ENCODE measurements at places on chromosomes 4 and X.

DNA sequence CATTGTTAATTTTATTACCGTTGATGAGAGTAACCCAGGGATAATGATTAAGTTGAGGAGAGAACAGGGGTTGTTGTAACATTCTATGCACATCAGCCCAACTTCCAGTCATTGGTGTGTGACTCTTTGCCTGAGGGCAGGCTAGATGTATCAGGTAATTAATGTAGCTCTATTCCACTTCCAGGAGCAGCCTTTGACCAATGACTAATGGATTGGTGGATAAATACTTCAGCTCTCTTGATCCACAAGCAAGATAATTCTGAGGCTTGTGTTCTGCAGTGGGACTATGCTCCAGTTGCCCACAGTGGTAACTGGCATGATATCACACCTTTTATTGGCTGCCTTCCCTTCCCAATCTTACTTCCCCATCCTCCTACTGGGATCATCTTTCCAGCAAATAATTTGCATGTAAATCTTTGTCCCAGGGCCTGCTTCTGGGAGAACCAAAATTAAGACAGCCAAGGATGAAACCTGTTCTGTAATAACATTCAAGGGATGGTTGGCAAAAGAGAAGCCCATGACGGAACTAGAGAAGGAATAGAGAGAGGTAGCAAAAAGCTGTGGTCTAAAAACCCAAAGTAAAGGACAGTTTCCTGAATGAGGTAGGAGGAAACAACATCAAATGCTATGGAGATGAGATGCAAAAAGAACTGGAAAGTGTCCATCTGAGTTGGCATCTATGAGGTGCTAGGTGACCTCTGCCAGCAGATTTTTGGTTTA lies 241.4 kb upstream of the RPS6KA3 start:
- DNase-seq: no peak

DNA sequence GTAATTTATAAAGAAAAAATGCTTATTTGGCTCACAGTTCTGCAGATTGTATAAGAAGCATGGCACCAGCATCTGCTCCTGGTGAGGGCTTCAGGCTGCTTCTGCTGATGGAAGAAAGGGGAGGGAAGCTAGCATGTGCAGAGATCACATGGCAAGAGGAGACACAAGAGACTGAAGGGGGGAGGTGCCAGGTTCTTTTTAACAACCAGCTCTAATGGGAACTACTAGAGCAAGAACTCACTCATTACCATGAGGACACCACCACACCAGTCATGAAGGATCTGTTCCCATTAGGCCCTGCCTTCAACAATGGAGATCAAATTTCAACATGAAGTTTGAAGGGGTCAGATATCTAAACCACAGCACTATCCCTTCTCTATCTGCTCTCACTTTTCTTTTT lies 9.4 kb upstream of the COPS4 start:
- DNase-seq: no peak

GRCh38 chr4:38519666-38520065 lies 144.3 kb upstream of the KLF3 start:
- DNase-seq: no peak

DNA sequence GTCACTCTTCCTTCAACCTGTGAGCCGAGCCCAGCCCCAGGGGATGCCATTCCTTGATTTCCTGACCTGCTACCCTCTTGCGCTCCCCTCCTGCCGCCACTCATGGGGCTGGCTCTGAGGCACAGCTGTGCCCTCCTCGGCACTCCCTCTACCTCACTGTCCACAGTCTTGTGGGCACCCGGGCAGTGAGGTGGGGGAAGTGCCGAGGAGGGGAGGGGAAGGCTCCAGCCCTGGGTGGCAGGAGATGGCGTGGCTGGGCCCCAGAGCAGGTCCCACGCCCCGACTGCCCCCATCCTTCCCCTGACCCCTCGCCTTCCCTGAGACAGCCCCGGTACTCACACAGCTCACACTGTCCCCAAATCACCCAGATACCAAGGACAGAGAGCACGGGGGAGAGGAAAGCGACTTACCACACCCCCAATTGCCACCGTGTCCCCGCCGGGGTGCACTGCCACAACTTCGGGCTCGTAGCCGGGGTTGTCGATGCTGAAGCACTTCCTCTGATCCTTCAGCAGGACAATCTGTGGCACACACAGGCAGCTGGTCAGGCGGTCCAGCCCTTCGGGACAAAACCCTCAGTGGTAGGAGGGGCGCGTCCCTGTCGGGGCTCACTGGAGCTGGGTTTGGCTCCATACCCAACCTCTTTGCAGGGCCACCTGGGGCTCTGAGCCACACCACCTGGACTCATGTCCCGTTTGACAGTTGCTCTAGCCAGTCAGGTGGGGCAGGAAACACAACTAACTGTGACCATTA lies 37.9 kb downstream of the WDR1 start:
- no peak for DNase-seq

DNA sequence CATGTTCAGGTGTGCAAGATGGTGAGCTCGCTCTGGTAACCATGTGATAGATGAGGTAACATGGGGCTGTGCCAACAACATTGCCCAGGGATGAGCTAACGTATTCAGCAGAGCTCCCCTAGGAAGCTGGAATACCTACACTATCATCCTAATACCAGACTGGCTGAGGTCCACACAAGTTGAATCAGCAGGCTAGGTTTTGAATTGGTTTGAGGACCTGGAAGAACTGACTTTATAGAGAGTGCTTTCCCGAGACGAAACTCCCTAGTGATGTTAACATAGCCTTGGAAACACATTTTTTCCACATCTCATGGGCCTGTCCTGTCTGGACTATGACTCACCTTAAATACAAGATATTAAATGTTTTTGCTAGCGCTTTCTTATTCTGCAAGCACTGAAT lies 56.7 kb downstream of the IGFBP7 start:
- DNase-seq: no peak

GRCh38 chr4:126807132-126807531 lies 825.6 kb upstream of the INTU start:
- DNase-seq: no peak

- no peak for DNase-seq
Observed at GRCh38 chr4:168569931-168570276, 73.1 kb downstream of the PALLD start.

- no peak for DNase-seq
Observed at GRCh38 chrX:133610056-133610455, 194.8 kb upstream of the GPC4 start.

DNA sequence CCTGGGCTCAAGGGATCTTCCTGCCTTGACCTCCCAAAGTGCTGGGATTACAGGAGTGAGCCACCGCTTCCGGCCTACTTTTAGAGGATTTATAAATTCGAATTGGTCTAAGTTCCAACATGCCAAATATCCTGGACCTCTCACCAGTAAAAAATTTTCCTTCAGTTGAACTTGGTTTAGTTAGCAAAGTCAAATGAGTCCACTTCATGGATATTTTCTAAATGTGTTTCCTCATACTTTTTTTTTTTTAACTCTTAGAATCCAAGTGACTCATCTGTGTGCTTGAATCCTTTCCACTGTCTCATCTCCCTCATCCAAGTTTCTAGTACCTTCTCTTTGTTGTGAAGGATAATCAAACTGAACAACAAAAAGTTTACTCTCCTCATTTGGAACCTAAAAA lies 49.7 kb downstream of the RBM47 start:
- no peak for DNase-seq

GRCh38 chrX:40685362-40685918 lies 38.1 kb upstream of the CXorf38 start:
- DNase-seq: no peak

DNA sequence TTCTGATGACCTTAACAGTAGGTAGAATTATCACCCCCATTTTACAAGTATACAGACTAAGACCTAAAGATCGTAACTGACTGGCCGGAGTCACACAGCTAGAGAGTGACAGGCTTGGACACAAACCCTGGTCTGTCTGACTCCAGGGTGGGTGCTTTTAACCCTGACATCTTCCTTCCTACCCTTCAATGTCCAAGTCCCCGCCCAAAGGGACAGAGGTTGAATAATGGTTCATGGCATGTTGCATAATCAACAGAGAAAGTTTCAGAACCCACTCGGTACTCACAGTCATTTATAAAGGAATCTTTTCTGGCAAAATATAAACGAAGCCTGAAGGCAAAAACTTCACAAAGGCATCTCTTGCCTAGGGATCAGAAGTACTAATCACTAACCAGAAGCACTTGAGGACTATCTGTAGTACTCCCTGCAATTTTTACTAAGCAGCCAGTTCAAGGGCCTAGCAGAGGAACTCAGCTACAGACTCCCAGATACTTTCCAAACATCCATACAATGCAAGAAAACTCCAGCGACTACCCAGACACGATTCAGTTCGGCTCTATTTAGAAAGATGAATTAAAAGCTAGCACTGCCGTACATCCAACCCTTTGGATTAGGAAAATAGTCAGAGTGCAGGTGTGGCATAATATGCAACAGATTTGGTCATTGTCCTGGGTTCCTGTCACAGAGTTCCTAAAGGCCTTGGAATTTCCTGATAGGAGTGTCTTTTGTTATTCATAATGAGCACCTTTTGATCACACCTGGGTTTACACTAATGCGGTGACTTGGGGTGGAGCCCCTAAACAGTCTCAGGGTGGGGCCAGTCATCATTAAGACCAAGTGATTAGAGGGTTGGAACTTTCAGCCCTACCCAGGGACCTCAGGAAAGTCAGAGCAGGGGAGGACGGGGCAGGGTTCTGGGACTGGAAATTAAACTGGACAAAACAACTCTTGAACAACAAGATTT lies 44.0 kb downstream of the RELL1 start:
- DNase-seq: no peak

GRCh38 chrX:119708936-119709335 lies 16.0 kb upstream of the SEPTIN6 start:
- no peak for DNase-seq

- no peak for DNase-seq
Observed at GRCh38 chr4:24372881-24373280, 211.5 kb downstream of the DHX15 start.

DNA sequence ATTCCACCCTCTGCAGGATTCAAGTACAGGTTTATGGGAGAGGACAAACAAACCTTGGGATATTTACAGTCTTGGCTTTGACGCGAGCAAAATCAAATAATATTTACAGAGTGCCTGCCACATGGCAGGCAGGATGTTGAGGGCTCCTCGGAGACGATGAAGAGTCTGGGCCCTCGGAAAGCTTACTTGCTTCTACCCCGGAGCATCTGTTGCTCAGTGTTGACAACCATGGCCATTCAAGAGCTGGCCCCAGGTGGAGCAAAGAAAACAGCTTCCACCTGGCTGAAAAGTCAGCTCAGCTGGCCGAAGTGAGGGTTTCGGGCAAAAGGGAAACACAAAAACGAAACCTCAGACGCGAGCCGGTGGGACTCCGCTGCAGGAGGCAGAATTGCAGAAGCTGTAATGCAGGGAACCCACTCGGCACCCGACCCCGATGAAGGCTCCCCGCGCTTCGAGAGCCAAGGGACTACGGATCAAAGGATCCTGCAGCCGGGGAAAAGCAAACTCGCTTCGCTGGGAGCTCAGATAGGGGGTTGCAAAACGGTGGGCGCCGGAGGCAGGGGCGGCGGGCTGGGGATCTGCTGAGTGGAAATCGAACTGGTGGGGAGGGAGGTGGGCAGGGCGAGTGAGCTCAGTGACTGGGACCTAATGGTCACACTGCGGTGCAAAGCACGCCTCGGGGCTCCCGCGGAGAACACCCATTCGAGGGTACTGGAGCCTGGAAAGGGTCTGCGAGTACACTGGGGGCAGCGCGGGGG lies 805 bp downstream of the ATP8A1 start:
- DNase-seq: no peak

- no peak for DNase-seq
Observed at GRCh38 chr4:3420956-3421355, 20.8 kb upstream of the HGFAC start.

DNA sequence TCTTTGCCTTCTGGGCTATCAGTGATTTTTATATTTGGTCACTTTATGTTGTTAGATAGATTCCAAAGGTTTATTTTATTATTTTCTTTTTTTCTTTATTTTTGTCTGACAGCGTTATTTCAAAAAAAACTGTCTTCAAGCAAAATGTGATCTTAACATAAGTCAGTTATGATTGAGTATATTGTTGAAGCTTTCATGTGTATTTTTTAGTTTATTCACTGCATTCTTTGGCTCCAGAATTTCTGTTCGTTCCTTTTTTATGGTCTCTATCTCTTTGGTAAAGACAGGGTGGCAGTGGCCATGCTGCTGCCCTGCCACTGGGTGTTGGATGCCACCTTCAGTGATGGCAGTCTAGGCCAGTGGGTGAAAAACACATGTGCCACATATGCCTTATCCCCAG lies at the start of gene MAGEC3:
TSS of gene MAGEC3 (plus strand) at position 301 of the 400 bp plus-strand sequence. CDS start at position 301, 0 bp downstream.
- no peak for DNase-seq

DNA sequence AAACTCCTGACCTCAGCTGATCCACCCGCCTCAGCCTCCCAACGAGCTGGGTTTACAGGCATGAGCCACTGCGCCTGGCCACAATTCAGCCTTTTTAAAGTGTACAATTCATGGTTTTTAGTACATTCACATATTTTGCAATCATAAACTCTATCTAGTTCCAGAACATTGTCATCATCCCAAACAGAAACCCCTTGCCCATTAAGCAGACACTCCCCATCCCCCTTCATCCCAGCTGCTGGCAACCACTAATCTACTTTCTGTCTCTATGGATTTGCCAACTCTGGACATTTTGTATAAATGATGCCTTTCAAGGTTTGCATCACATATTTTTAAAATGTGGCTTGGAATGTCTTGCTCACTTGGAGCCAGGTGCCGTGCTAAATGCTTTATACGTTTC lies 4.5 kb downstream of the CD99L2 start:
- no peak for DNase-seq

- no peak for DNase-seq
Observed at GRCh38 chrX:39331082-39331704, 529.9 kb downstream of the MID1IP1 start.

DNA sequence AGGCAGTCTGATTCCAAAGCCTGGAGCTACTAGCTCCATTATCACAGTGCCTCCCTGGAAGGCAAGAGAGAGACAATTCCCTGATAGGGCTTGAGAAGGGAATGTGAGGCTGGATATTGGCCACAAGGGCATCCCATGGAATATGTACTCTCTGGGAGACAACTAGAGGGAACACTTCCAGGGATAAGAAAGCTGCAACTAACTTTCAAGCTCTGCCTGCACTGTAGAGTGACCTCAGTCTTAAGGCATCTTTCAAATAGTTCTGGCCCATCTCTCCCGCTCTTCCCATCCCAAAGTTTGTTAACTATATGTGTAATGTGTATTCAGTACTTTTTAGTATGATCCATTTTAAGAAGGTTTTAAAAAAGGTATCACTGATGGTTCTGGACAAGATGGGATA lies 13.1 kb upstream of the RNF212 start:
- DNase-seq: no peak

DNA sequence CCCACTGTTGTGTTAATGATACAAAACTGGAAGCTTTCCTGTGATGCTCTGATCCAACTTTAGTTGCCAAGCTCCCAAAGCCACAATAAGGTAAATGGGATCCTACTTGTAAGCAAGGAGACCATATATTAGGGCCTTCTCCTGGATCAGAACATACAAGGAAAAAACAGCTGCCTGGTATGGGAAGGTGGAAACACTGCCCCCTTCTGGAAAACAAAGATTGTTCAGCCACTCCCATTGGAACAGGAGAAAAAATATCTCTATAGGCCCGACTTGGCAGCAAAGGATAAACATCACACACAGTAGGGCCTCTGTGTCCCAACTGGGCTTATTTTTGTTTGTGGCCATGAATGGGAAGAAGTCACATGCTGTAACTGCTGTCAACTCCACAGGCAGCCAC lies 166.5 kb downstream of the TBX22 start:
- DNase-seq: no peak

- no peak for DNase-seq
Observed at GRCh38 chr4:120855307-120856001, 67.1 kb downstream of the PRDM5 start.

Data from HS-27A (cell line).